ENCODE measurements at places on chromosomes 1 and 21.
A peak's percentile ranks its signal among the peaks of the same experiment; 100 is the strongest.

DNA sequence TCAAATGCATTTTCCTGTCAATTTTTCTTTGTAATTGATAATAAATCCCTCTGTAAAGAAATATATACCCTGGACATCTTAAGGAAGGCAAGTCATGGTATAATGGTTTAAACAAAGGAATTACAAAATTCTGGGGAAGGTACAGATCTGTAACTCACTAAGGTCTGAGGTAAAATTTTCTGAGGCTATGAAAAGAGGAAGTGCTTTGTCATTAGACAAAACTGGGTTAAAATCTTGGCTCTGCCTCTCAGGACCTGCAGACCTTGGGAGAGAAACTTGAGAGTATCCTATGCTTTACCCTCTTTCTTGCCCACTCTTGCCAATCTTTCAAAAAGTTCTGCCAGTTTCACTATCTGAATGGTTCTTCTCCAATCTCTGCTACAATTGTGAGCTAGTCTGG, 26.8 kb upstream of the BEND5 start:
- no peak for DNase-seq

GRCh38 chr1:40927781-40928180, 51.7 kb upstream of the CTPS1 start:
- no peak for DNase-seq

GRCh38 chr1:30332116-30333094, 391.0 kb downstream of the MATN1 start:
- no peak for DNase-seq

- no peak for DNase-seq
These were observed 17.7 kb downstream of the TESK2 start for GRCh38 chr1:45473302-45473701.

DNA sequence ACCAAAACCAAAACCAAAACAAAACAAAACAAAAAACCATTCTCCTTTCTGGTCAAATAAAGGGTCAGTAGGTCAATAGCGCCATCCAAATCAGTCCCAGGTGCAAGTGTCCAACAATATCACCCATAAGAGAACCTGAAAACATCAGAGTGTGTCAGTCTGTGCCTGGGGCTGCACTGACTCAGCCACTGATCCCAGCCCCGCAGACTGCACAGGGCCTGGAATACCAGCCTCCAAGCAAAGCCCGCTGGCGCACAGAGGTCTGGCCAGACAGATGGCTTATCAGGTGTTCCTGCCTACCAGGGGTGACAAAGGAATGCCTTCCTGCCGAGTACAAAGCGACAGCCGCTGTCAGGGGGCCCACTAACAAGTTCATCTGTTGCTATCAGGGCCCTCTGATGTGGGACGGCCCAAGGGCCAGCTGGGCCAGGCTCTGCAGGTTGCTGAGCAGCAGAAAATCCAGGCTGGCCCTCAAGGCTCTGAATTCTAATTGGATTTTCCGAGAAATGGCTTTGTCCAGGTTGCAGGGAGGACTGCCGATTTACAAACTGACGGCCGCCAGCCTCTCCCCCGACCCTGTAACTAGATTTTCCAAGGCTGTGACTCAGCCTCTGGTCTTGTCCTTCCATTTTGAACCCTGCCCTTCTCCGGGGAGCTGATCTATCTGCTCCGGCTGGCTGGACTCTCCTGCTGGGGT, 13.7 kb upstream of the TMEM51 start:
- DNase-seq = no peak

- DNase-seq = peak; percentile 7
These were observed 49.3 kb downstream of the SH3GLB1 start for GRCh38 chr1:86753700-86754099.

DNA sequence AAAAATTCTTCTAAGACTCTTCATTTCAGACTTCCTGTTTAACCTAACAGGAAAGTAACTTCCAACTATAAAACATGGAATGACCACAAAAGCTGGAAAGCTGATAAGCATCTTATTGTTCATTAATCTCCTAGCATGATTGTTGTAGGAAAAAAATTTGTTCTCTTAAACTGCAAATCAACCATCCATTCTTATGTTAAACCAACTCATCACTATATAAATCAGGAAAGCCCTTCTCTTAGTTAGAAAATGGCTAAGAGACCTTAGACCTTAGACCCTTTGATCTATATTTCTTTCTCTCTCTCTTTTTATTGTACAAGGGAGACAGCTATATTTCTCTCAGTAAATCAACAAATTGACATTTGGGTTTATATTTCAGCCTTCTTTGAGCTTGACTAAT, 101.4 kb downstream of the UBE2U start:
- no peak for DNase-seq

GRCh38 chr1:215761446-215761845, 194.3 kb downstream of the KCTD3 start:
- no peak for DNase-seq

- no peak for DNase-seq
These were observed 575.8 kb upstream of the B3GALT2 start for GRCh38 chr1:193762236-193762635.
